ENCODE measurements at places on chromosomes 4 and X. TPM values are rescaled to one million over a fixed set of nuclear protein-coding genes. Genes with fewer than 3 reads are reported as not detected.

MGARP gene
- 1.8 TPM for total RNA-seq

FAM241A gene
- total RNA-seq: 6.6 TPM

FAM9A gene
- not detected for total RNA-seq

GPR50 gene
- total RNA-seq: not detected

C1QTNF7 gene
- 0.73 TPM for total RNA-seq

ADGRG2 gene
- 11.9 TPM for total RNA-seq

SNX12 gene
- total RNA-seq: 48.9 TPM

CDS1 gene
- 0.20 TPM for total RNA-seq

DDX60 gene
- 5.1 TPM for total RNA-seq

TEX11 gene
- not detected for total RNA-seq

Data from subcutaneous preadipocyte (primary cell).